ENCODE measurements at places on chromosomes 3 and 15. TPM values are rescaled to one million over a fixed set of nuclear protein-coding genes. Genes with fewer than 3 reads are reported as not detected.

- H3K4me3 ChIP-seq, result no peak overlapping the region
- H3K27me3 ChIP-seq, result no peaks in the 10 kb centered on the region
- H3K36me3 ChIP-seq, result no peaks in the 10 kb centered on the region
- H3K4me1 ChIP-seq, result no peaks in the 10 kb centered on the region
- no peak for DNase-seq
These were observed 296.8 kb downstream of the WDR72 start for GRCh38 chr15:53462651-53463050.

DNA sequence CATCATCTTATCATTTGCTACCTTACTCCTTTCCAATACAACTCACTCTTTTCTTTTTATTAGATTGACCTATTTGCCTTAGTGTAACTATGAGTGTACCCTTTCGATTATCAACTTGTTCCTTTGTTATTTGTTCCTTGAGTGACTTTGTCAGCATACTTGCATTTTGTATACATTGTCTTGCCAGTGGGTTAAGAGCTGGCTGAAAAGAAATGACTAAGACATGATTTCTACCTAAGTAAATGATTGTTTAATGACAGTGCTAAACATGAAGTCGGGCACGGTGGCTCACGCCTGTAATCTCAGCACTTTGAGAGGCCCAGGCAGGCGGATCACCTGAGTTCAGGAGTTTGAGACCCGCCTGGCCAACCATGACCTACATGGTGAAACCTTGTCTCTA, 1042.3 kb downstream of the TBL1XR1 start:
- no peaks in the 10 kb centered on the region for H3K27me3 ChIP-seq
- DNase-seq, result no peak
- H3K4me3 ChIP-seq, result no peak overlapping the region
- no peaks in the 10 kb centered on the region for H3K36me3 ChIP-seq
- no peaks in the 10 kb centered on the region for H3K4me1 ChIP-seq
- H3K27ac ChIP-seq, result no peak overlapping the region

GRCh38 chr3:42613462-42613861, 13.0 kb downstream of the NKTR start:
- H3K4me1 ChIP-seq, result peaks cover 68% of the 10 kb centered on the region
- H3K4me3 ChIP-seq, result no peak overlapping the region
- peak overlapping the region; percentile 7 for H3K27ac ChIP-seq
- peaks cover 15% of the 10 kb centered on the region for H3K36me3 ChIP-seq
- no peak for DNase-seq

DNA sequence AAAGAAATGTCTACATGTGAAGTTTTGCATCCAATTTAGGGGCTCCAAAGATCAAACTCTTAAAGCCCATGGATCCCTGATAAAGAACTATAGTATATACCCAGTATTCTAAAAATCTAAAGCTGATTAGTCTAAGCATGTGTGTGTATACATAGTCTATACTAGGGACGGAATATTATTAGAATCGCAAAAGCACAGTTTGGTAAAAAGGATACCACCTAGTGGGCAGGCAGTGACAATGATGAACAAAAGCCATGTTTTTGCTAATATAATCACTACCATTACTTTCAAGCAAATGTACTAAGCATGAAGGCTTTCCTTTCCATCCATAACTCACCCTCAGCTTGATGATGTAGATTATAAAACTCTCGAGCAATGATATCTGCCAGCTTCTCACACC, 16.5 kb downstream of the POLQ start:
- no peak for DNase-seq
- H3K27ac ChIP-seq, result no peak overlapping the region
- H3K27me3 ChIP-seq, result no peaks in the 10 kb centered on the region
- H3K4me3 ChIP-seq, result no peak overlapping the region

PPM1M gene
- total RNA-seq, result 119 TPM

GRCh38 chr3:150823277-150823676, 60.3 kb upstream of the SIAH2 start:
- H3K27ac ChIP-seq, result no peak overlapping the region
- DNase-seq, result no peak
- no peaks in the 10 kb centered on the region for H3K27me3 ChIP-seq
- H3K4me1 ChIP-seq, result no peaks in the 10 kb centered on the region
- H3K36me3 ChIP-seq, result no peaks in the 10 kb centered on the region
